ENCODE measurements at places on chromosomes 13 and 19.
A peak's percentile ranks its signal among the peaks of the same experiment; 100 is the strongest.

DNA sequence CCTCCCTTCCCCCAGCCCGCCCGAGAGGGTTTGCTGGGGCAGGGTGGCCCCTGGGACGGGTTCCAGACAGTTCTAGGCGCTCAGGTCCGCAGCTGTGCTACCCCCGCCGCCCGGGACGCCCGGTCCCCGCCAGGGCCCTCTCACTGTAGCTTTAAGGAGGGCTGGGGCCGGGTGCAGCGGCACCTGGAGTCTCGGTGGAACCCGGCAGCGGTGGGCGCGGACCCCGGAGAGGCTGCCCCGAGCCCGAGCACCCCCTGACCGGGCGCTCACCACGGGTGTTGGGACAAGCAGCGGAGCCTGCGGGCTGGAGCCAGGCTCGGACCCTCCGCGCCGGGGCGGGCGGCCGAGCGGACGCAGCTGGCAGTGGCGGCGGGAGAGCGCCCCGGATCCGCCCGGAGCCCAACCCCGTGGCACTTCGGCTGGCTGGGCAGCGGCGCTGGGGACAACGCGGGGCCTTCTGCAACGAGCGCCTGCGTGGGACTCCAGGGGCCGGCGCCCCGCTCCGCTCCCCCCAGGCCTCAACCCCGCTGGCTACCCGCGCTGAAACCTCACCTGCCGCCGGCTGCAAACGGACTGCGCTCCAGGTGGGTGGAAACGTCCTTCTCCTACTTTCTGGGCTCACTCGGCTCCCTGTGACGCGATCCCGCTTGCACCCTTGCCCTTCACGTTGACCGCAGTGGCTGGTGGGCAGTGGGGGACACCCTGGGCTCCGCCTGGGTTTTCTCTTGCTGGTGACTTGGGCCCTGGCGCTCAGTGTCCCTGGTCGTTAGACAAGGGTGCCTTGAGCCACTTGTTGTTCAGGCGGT, 81.1 kb downstream of the ZNF429 start:
- no peak for DNase-seq

DNA sequence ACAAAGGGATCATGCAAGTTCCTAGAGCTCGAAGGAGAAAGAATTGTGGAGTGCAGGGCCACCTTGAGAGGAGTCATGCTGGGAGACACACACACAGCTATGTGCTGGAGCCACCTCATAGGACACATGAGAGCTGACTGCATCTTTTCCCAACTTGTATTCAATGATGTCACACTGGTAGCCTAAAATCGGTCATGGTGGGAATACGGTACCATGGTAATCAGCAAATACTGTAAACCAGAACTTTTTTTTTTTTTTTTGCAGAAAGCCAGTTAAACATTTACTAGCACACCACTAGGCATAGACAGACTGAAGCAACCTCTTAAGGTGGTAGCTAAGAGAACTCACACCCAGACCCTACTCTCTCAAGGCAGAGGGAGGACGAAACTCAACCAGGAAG, 47.0 kb upstream of the INTS6 start:
- DNase-seq, result no peak

DNA sequence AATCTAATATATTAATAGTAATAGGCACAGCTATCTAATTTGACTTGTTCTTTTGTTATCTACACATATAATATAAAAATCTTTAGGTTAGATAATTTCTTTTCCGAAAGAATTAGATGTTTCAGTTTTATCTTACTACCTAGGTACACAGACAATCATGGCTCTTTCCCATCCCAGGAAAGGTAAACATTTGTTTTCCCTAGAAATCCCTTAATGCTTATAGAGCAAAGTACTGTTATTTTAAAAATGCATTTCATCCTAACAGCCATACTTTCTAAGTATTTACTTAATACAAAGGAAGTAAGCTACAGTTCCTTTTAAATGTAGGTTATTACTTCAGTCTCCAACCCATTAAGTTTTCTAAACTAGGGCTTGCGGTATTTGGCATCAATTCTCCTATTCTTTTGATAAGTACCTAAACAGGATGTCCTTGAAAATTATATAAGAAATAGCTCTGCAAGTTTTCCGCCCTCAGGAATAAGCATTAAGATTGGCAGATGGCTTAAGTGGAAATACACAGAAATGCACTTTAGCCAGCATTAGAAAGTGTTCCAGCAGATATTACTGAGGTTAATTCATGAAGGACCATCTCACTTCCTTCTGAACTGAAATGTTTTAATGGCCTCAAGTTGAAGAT, 616.2 kb upstream of the SPRY2 start:
- DNase-seq, result no peak

GRCh38 chr13:95315752-95316151, 14.5 kb upstream of the ABCC4 start:
- DNase-seq, result no peak

DNA sequence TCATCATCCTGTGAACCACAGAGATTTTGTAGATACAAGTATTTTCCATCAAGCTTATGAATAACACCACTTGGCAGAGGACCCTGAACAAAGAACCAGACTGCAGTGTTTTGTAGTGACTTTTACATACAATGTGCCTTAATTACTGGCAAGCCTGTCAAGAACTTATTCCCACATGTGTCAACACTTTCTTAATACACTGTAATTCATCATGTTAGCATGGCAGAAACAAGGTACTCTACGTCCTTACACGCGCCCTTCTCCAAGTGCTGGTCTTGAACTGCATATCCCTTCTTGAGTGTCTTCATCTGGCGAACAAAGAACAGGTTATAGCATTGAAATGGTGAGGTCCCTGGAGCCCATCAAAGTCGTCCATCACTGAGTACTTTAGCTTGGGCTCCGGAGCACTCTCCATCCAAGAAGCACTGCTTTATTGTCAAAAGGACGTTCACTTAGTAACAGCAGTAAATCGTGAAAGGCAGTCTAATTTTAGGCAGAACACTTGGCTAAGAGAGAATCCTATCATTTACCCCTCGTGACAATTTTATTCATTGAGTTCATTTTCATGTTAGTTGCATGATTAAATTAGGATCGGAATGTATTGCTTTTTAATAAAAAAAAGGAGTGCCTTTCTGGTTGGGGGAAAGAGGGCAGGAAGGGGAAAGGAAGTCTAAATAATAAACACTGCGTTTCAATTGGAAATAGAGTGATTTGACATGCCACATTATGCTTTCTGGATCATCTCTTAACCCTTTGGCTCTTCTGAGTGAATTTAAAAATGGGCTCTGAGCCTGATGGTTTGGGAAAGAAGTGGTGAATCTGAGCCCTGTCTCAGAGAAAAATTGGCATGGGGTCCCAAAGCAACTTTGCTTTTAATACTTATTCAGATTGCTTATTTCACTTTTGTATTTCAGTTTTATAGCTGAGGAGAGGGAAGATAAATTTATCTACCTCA, 376.1 kb downstream of the DLEU7 start:
- DNase-seq, result no peak

- no peak for DNase-seq
These were observed 54.3 kb upstream of the CYP2B6 start for GRCh38 chr19:40936755-40937154.

- DNase-seq, result no peak
These were observed 53.0 kb downstream of the SACS start for GRCh38 chr13:23380534-23380933.

DNA sequence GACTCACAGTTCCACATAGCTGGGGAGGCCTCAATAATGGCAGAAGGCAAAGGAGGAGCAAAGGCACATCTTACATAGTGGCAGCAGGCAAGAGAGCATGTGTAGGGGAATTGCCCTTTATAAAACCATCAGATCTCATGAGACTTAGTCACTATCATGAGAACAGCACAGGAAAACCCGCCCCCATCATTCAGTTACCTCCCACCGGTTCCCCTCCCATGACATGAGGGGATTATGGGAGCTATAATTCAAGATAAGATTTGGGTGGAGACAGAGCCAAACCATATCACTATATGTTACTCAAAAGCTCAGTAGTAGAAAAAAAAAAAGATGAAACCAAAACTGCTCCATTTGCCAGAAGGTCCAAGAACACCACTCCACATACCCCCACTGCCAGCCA, 58.5 kb downstream of the DNAJC15 start:
- DNase-seq, result no peak

DNA sequence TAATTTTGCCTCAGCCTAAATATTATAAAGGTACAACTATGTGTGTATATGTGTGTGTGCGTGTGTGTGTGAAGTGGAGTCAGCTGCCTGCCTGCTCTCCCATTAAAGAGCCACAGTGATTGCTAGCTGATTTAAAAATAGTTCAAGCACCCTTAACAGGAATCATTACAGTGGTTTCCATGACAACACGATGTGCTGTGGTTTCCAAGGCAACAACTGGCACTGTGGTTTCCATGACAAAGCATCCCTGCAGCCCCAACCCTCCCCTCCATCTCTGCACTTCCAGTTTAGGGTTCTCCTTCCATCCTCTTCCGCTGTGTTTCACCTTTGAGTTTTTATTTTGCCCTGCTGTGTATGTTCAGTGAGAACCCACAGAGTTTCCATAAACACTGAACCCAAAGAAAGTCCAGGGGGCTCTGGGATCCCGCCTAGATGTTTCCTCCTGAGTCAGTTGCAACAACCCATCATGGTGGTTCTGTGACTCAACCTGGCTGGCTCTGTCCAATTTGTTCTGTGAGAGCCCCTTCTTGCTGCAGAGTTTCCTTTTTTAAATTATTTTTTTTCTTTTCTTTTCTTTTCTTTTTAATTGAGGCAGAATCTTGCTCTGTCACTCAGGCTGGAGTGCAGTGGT, 7.1 kb upstream of the PNMA8A start:
- peak; percentile 68 for DNase-seq

- no peak for DNase-seq
These were observed 7.2 kb upstream of the BCL3 start for GRCh38 chr19:44741258-44741731.

DNA sequence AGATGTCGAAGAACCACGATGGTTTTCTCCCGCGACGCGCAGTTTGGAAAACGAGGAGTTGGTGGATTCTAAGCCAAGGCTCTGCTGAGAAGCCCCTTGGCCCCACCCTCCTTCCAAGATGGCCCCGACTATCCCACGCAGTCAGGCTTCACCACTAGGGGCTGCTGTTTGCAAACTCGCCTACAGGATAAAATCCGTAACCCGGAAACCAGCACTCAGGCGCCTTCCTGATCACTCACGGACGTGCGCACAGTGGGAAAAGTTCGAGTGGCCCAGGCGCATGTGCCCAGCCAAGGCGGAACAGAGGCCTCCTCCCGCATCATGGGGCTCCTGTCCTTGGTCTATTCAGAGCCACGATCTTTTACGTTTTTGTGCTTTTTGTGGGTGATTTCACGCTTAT, 19.2 kb upstream of the UQCR11 start:
- peak; percentile 59 for DNase-seq

- no peak for DNase-seq
These were observed 882.1 kb downstream of the UQCRFS1 start for GRCh38 chr19:28330831-28331230.

GRCh38 chr19:30729451-30729850, 357.3 kb downstream of the ZNF536 start:
- DNase-seq, result no peak

GRCh38 chr19:41249707-41250423, 14.3 kb upstream of the HNRNPUL1 start:
- no peak for DNase-seq

- no peak for DNase-seq
These were observed 10.3 kb downstream of the ZNF480 start for GRCh38 chr19:52307275-52307674.

DNA sequence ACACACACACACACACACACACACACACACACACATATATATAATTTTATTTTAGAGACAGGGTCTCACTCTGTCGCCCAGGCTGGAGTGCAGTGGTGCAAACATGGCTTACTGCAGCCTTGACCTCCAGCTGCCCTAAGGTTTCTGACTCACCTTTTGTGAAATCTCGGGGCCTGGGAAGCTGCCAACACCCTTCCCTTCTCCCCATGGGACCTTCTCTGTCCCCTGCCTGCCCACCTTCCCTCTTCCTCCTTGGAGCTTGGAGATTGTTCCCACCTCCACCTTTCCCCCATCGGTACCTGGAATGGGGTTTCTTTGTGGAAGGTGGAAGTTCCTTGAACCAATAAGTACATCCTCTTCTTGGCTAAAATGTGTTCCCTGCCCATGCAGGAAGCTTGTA, 6.3 kb downstream of the ARRDC5 start:
- no peak for DNase-seq

GRCh38 chr13:50357586-50358118, 342.4 kb downstream of the KCNRG start:
- no peak for DNase-seq

DNA sequence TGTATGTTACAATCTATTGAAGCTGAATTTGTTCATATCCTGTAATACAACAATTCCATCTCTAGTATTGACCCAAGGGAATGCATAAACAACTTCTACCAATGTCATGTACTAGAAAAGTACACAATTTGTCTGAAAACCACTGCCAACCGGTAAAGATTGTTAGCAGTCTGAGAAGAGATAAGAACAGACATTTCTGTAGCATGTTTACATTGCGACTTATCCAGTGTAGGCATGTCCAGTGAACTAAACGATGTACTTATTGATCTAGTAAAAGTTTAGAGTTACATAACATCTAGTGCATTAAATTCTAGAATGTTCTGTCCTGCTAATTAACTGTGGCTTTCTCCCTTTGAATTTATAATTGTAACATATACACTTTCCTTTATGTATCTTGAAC, 425.9 kb downstream of the SLITRK6 start:
- no peak for DNase-seq

- no peak for DNase-seq
These were observed 752.2 kb downstream of the EFNB2 start for GRCh38 chr13:105783261-105783660.

DNA sequence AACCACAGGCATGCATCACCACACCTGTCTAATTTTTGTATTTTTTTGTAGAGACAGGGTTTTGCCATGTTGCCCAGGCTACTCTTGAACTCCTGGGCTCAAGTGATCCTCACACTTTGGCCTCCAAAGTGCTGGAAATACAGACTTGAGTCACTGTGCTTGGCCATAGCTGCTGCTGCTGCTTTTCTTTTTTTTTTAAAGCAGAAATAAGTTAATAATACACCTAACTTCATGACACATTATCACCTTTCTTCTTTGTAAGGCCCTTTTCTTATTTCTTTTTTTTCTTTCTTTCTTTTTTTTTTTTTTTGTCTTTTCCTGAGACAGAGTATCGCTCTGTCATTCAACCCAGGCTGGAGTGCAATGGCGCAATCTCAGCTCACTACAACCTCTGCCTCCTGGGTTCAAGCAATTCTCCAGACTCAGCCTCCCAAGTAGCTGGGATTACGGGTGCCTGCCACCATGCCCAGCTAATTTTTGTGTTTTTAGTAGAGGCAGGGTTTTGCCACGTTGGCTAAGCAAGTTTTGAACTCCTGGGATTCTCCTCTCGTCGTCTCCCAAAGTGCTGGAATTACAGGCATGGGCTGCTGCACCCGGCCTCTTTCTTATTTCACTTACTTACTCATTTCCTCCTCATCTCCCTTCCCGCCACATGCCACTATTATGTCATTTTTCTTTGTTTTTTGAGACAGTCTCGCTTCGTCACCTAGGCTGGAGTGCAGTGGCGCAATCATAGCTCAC, 8.7 kb downstream of the SHKBP1 start:
- DNase-seq, result no peak

GRCh38 chr19:35040826-35041547, 534 bp upstream of the HPN start:
- no peak for DNase-seq

All from NT2/D1 (cell line).